ENCODE measurements at places on chromosomes 2 and 18.

DNA sequence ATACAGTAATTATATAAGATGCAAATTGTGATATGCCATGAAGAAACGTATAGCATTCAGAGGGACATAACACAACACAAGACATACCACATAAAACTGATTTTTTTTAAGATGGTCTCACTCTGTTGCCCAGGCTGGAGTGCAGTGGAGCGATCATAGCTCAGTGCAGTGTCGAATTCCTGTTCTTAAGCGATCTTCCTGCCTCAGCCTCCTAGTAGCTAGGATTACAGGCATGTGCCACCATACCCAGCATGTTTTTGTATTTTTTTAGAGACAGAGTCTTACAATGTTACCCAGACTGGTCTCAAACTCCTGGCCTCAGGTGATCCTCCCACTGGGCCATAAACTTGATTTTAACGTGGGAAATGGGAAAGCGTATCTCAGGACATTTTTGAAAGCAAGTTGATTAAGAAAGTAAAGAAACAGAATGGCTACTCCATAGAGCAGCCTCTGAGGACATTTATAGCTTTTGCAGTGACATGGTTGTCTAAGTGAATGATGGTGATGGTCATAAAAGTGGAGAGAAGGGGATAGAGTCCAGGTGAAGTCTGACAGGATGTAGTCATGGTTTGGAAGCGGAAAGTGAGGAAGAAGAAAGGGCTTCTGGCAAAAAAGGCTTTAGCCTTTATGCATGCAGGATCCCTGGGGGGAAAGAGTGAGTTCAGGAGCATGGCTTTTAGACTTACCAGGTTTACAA, 2.4 kb downstream of the TSGA10 start:
- DNase-seq, result no peak

- DNase-seq, result no peak
These were observed 3.3 kb downstream of the RHBDD1 start for GRCh38 chr2:226839161-226839560.

- DNase-seq, result no peak
These were observed 5.2 kb downstream of the SKOR2 start for GRCh38 chr18:47246027-47246971.

GRCh38 chr2:235746257-235746934, 252.6 kb downstream of the AGAP1 start:
- peak; percentile 47 for DNase-seq

DNA sequence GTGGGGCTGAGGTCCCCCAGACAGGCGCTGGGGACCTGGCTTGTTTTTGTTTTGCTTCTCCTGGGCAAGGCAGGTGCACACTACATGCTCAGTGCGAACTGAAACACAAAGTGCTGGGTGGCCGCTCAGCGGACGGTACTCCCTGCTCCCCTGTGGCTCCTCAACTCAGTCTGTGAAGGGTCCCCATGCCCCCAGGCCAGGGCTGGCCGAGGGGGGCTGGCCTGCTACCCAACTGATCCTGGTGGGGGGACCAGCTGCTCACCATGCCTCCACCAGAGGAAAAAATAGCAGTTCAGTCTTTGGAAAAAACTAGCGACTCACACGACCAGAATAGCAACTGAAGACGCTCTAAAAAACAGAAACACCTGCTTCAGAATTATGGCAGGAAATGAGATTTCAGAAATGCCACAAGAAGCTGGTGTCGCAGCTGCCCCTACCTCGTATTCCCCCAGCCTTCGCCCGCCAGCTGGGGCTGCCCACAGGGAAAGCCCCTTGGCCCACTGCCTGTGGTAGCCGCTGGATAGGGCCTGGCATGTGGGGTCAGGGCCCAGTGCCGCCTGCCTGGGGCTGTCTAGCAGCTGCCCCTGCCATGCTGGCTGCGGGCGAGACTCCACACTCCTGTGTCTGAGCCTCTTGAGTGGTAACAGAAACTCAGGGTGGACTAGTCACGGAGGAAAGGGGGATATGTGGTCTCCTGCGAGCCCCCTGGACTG, 43.7 kb downstream of the MEX3C start:
- peak; percentile 87 for DNase-seq

DNA sequence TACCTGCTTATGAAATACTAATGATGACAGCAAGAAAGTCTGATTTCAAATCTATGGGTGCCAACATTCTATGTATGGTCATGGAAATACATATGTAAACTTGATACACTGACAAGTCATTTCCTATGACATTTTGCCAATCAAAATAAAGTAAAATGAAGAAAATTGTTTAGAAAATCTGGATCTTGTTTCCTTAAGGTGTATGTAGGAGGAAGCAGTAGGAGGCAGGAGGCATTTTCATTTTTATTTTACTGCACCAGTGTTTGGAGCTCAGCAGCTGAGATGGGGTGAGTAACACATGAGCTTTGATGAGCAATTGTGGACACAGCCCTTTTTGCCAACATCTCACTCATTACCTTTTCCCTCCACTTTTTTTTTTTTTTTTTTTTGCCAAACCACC, 167.0 kb downstream of the AFF3 start:
- DNase-seq, result no peak

GRCh38 chr18:31590570-31590969, 1.1 kb upstream of the TTR start:
- no peak for DNase-seq

- DNase-seq, result no peak
These were observed 119.6 kb downstream of the LCLAT1 start for GRCh38 chr2:30566631-30567030.

DNA sequence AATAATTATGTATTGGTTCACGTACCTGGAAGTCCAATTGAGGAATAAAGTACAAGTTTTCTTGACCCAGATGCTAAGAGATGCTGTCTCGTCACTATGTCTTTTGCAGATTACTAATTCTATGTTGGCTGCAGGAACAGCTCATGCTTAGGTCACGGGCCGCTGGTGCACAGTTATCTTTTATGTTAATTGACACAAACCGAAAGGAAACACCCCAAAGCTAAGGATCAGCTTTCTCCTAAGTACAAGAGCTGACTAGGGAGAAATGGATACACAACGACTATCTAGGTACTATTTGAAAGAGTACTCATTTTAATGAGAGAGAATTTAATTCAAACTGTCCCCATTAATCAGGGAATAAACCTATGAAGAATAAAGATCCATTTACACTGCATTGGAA, 217.7 kb upstream of the SLC35G4 start:
- DNase-seq, result no peak

DNA sequence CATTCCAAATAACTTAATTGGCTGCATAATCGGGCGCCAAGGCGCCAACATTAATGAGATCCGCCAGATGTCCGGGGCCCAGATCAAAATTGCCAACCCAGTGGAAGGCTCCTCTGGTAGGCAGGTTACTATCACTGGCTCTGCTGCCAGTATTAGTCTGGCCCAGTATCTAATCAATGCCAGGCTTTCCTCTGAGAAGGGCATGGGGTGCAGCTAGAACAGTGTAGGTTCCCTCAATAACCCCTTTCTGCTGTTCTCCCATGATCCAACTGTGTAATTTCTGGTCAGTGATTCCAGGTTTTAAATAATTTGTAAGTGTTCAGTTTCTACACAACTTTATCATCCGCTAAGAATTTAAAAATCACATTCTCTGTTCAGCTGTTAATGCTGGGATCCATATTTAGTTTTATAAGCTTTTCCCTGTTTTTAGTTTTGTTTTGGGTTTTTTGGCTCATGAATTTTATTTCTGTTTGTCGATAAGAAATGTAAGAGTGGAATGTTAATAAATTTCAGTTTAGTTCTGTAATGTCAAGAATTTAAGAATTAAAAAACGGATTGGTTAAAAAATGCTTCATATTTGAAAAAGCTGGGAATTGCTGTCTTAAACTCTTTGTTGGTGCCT, 1.4 kb downstream of the PCBP1 start:
- no peak for DNase-seq

GRCh38 chr2:233857511-233858141, 3.3 kb upstream of the HJURP start:
- DNase-seq, result peak; percentile 33

- no peak for DNase-seq
These were observed 190.4 kb upstream of the CRIM1 start for GRCh38 chr2:36165132-36165531.

GRCh38 chr2:10019174-10019573, 24.2 kb upstream of the KLF11 start:
- DNase-seq, result no peak

DNA sequence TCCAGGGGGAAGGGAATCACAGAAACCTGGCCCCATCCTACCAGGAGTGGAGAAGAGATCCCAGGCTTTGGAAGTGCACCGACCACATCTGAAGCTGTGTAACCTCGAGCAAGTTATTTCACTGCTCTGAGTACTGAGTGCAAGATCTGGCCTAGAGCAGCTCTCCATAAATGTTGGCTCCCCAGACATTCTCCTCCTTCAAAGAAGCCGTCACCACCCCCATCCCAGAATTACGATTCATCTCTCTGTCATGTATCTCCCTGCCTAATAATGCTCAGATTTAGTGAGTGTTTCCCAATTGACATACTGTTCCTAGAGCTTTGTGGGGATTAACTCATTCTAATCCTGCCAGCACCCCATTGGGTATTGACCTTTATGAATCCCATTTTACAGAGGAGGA, 51.7 kb downstream of the TNS1 start:
- DNase-seq, result no peak

DNA sequence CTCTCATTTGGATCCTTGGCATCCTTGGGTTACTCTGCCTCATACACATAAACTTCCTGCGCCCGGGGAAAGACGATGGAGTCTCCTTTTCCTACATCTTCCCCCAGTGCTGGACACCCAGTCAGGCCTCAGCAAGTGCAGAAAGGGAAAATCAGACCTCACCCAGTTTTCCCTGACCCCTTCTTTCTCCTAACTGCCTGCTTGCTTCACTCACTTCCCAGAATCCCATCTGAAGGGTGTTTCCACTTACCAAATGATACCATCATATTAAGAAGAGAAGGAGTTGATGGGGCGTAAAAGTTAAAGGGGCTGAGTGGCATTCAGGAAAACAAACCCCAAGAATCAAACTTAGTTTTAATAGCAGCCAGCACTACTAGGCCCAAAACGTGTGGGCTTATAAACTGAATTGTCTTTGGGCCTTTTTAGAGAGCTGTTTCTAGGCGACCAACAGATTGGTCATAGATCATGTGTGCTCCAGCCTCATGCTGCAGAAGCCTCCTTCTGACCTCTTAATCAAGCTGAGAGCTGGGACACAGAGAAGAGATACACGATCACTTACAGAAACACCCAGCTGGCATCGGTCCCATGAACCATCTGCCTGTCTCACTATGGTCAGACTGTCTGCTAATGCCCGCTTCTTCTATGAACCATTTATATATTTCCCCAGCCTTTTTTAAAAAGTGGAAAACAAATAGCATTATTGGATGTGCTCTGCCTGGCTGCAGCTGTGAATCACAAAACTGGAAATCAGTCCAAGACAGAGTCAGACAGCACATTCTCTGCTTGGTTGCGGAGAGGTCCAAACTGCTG, 165.7 kb upstream of the SLC14A2 start:
- DNase-seq, result no peak

All from immature natural killer cell (primary cell).